ENCODE measurements at places on chromosomes 3 and 15. TPM values are rescaled to one million over a fixed set of nuclear protein-coding genes. Genes with fewer than 3 reads are reported as not detected.

Gene TMCO5A
- total RNA-seq = not detected

Gene PPIP5K1
- total RNA-seq = 32.2 TPM

Gene LYZL4
- not detected for total RNA-seq

Gene KY
- total RNA-seq = 0.60 TPM

Gene NMB
- 11.5 TPM for total RNA-seq

Gene ABHD17C
- 4.5 TPM for total RNA-seq

- no peak for DNase-seq
- H3K27ac ChIP-seq = no peak overlapping the region
- H3K36me3 ChIP-seq = no peaks in the 10 kb centered on the region
- H3K27me3 ChIP-seq = no peaks in the 10 kb centered on the region
- H3K4me3 ChIP-seq = no peak overlapping the region
Observed at GRCh38 chr3:114649331-114649730, 355.5 kb downstream of the TIGIT start.

- peaks cover 2% of the 10 kb centered on the region for H3K4me1 ChIP-seq
- no peak overlapping the region for H3K27ac ChIP-seq
- no peaks in the 10 kb centered on the region for H3K27me3 ChIP-seq
- DNase-seq = no peak
Observed at GRCh38 chr3:151265866-151266265, 12.5 kb downstream of the P2RY14 start.

DNA sequence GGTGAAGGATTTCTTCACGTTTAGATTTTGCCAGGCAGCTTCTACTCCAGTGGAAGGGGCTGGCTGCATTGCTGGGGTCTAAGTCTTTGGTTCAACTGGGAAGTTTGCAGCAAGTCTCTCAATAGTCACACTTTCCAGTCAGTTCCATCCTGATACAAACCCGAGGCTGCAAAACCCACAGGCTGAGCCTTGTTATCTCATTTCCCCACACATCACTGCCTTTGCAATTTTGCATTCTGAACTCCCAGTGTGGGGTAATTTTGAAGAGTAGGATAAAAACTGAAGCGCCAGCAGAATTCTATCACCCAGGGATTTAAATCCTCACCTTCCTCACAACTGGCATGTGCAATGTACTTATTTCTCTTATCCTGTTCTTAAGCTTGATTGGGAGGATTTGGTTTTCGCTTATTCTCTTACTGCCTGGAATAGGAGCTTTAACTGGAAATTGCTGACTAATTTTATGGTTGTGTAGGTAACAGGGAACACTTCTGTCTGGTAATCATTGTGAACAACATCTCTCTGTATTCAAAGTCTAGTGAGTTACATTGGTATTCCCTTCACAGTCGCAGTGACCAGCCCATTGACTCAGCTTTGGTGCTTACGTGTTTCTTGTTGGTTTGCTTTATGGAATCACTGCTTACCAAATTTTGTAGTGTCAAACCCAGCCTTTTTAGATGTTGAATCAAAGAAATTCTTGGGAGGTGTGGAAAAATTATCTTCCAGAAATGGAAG, 142.0 kb upstream of the TOPAZ1 start:
- no peaks in the 10 kb centered on the region for H3K4me1 ChIP-seq
- no peaks in the 10 kb centered on the region for H3K27me3 ChIP-seq
- no peak overlapping the region for H3K4me3 ChIP-seq
- no peaks in the 10 kb centered on the region for H3K36me3 ChIP-seq
- no peak for DNase-seq

- no peak for DNase-seq
- no peaks in the 10 kb centered on the region for H3K4me1 ChIP-seq
- H3K27ac ChIP-seq = no peak overlapping the region
- no peak overlapping the region for H3K4me3 ChIP-seq
- H3K27me3 ChIP-seq = no peaks in the 10 kb centered on the region
Observed at GRCh38 chr3:53122933-53123305, 7.3 kb downstream of the RFT1 start.

GRCh38 chr15:64092864-64093626, 593 bp downstream of the CIAO2A start:
- no peaks in the 10 kb centered on the region for H3K27me3 ChIP-seq
- peak overlapping the region; percentile 79 for H3K4me3 ChIP-seq
- no peak overlapping the region for H3K27ac ChIP-seq
- peak; percentile 51 for DNase-seq
- H3K4me1 ChIP-seq = peaks cover 14% of the 10 kb centered on the region

DNA sequence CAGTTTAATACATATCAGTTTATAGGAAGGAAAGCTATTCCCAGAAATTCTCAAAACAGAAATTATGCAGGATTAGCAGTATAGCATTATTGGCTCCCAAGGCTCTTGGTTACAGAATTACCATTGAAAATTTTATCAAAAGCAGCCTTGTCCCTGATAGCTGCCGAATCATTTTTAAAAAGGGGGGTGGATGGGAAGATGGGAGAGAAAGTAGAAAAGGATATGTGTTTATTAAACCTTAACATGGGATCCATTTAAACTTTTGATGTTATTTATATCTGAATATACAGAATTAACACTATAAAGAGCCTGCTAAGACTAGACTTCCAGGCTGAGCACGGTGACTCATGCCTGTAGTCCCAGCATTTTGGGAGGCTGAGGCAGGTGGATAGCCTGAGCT, 10.8 kb downstream of the RCN2 start:
- H3K4me3 ChIP-seq = no peak overlapping the region
- no peaks in the 10 kb centered on the region for H3K36me3 ChIP-seq
- no peaks in the 10 kb centered on the region for H3K4me1 ChIP-seq
- H3K27ac ChIP-seq = no peak overlapping the region

Measured in ovary (tissue), 10 donors.